ENCODE measurements at places on chromosomes 11 and 22.
A peak's percentile ranks its signal among the peaks of the same experiment; 100 is the strongest.

GRCh38 chr11:122069707-122070360 lies 46.2 kb downstream of the BLID start:
- no peak for DNase-seq

- no peak for DNase-seq
Observed at GRCh38 chr11:74751303-74751702, 2.7 kb downstream of the RNF169 start.

DNA sequence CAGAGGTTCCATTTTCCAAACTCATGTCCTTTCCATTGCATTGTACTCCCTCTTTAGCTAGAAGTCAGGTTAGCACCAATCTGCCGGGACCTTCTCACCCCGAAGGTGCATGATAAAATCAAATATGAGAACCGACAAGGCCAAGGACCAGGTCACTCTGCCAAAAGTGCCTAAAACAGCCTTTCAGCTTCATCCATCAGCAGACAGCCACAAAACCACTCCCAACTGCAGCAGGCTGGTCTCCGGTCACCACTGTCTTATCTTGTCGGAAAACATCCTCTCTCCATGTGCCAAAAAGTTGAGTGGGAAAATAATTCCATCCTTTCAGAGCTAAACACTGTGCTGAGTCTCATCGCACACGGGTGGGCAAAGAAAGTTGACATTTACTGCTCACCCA lies 1.4 kb downstream of the PI4KA start:
- no peak for DNase-seq

DNA sequence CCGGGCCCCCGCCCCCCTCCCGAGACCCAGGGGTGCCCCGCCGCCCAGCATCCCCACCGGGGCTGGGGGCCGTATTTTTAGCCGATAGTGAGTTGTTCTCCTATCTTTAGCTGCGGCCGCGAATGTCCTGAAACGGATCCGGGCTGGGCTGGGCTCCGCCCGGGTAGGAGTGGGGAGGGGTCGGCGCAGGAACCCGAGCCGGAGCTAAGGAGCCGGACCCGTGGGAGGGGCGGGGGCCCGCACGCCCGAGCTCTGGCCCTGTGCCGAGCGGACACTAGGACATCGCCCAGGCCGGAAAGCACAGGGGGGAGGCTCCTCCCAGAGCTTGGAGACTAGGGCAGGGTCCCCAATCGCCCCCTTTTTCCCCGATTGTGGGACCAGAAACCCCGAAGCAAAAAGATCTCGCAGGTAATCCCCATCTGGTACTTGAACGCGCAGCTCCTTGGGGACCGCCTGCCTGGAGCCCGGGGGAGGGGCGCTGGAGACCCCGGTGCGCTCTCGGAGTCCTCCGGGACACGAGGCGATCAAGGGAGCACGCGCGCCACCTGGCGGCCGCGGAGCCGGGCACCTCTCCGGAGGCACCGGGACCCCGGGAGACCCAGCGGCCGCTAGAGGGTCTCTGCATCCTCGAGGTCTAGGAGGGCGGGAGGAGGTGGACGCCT lies 669 bp downstream of the CDC42EP2 start:
- peak; percentile 63 for DNase-seq

GRCh38 chr22:38846412-38846811 lies 2.6 kb upstream of the NPTXR start:
- no peak for DNase-seq

GRCh38 chr22:22802339-22802970 lies 85.2 kb upstream of the IGLL5 start:
- no peak for DNase-seq

- no peak for DNase-seq
Observed at GRCh38 chr11:34205326-34206035, 100.1 kb downstream of the NAT10 start.
